ENCODE measurements at places on chromosomes 6 and 20. TPM values are rescaled to one million over a fixed set of nuclear protein-coding genes. Genes with fewer than 3 reads are reported as not detected.

The ZNF512B gene
- 18.3 TPM for total RNA-seq

The RBPJL gene
- total RNA-seq = not detected

The FILIP1 gene
- total RNA-seq = 7.6 TPM

The ARFGEF3 gene
- total RNA-seq = 8.1 TPM
